ENCODE measurements at places on chromosomes 11 and 22.

- no peaks in the 10 kb centered on the region for H3K27me3 ChIP-seq
- no peak overlapping the region for H3K27ac ChIP-seq
- H3K36me3 ChIP-seq = no peaks in the 10 kb centered on the region
- no peaks in the 10 kb centered on the region for H3K4me1 ChIP-seq
- no peak for DNase-seq
Measured at GRCh38 chr11:72271980-72272379, 28.0 kb upstream of the PHOX2A start.

GRCh38 chr11:18548001-18548400 is 21.3 kb upstream of the TSG101 start:
- no peak for DNase-seq
- H3K27ac ChIP-seq = no peak overlapping the region
- H3K27me3 ChIP-seq = no peaks in the 10 kb centered on the region
- H3K4me1 ChIP-seq = no peaks in the 10 kb centered on the region
- no peaks in the 10 kb centered on the region for H3K36me3 ChIP-seq
- no peak overlapping the region for H3K4me3 ChIP-seq

DNA sequence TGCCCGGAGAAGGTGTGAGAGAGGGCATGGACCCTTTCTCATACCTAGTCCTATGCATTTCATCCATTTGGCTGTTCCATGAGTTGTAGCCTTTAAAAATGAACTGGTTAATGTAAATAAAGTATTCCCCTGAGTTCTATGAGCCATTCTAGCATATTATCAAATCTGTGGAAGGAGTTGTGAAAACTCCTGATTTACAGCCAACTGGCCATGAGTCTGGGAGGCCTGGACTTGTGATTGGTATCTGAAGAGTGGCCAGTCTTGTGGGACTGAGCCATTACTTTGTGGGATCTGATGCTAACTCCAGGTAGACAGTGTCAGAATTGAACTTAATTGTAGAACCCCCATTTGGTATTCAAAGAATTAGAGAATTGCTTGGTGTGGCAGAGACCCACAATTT is 48.4 kb downstream of the FAM118A start:
- no peaks in the 10 kb centered on the region for H3K27me3 ChIP-seq
- H3K4me1 ChIP-seq = no peaks in the 10 kb centered on the region
- no peak overlapping the region for H3K27ac ChIP-seq
- DNase-seq = no peak
- no peaks in the 10 kb centered on the region for H3K36me3 ChIP-seq

DNA sequence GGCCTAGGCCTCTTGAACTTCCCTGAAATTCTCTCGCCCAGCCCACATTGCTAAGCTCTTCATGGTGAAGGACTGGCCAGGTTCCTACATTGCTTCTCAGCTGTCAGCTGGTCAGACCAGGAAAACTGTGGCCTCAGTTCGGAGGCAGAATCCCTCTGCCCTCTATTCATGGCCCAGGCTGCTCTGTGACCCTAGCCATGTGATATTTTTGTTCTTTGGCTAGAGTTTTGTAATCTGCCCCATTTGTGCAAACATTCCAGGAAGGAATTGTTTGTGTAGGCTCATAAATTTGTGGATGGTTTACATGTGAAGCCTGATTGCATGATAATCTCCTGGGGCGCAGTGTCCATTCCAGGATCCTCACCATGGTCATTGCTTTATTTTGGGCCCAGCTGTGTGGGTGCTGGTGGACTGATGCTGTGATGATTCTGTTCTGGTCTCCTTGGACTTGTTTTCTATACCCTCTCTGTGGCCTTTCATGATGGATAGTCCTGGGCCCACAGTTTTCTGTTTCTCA is 149.1 kb upstream of the E2F8 start:
- peak; percentile 31 for DNase-seq
- peaks cover 2% of the 10 kb centered on the region for H3K4me1 ChIP-seq
- H3K4me3 ChIP-seq = no peak overlapping the region
- no peaks in the 10 kb centered on the region for H3K27me3 ChIP-seq
- H3K27ac ChIP-seq = no peak overlapping the region
- no peaks in the 10 kb centered on the region for H3K36me3 ChIP-seq
